ENCODE measurements at places on chromosomes 12 and 14. TPM values are rescaled to one million over a fixed set of nuclear protein-coding genes. Genes with fewer than 3 reads are reported as not detected.

GRCh38 chr14:103805708-103806107, 41.7 kb downstream of the PPP1R13B start:
- DNase-seq: no peak

Gene NDRG2
- total RNA-seq: not detected

Gene GZMB
- not detected for total RNA-seq

GRCh38 chr12:108040947-108041346, 88.1 kb upstream of the WSCD2 start:
- DNase-seq: no peak

DNA sequence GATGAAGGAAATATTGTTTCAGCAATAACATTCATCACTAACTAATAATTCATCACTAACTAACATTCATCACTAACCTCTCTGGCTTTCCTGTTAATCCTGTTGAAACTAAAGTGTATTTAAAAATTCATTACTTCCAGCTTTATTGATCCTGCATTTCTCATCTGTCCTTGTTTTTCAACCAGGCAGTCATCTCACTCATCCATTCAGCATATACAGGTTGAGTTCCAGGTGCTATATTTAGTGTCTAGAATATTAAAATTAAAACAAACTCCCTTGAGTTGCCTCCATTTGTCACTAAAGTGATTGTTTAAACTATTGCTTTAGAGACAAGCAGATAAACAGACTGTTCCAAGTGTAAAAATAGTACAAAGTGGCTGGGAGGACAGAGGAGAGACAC, 58.1 kb downstream of the ATXN7L3B start:
- DNase-seq: no peak

Gene MSI1
- not detected for total RNA-seq

Gene DDX47
- 87.6 TPM for total RNA-seq
